ENCODE measurements at places on chromosomes 7 and 10.

DNA sequence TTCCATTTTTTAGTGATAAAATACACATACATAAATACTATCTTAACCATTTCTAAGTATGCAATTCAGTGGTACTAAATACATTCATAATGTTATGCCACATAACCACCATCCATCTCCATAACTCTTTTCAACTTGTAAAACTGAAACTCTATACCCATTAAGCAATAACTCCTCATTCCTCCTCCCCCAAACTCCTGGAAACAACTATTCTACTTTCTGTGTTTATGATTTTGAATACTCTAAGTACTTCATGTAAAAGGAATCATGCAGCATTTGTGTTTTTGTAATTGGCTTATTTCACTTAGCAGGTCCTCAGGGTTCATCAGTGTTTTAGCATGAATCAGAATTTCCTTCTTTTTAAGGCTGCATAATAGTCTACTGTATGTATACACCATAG, 131.8 kb downstream of the TES start:
- no peak for DNase-seq

- no peak for DNase-seq
Measured at GRCh38 chr7:140330128-140330527, 68.2 kb downstream of the SLC37A3 start.

GRCh38 chr10:35140727-35141126, 14.1 kb downstream of the CREM start:
- DNase-seq = no peak

DNA sequence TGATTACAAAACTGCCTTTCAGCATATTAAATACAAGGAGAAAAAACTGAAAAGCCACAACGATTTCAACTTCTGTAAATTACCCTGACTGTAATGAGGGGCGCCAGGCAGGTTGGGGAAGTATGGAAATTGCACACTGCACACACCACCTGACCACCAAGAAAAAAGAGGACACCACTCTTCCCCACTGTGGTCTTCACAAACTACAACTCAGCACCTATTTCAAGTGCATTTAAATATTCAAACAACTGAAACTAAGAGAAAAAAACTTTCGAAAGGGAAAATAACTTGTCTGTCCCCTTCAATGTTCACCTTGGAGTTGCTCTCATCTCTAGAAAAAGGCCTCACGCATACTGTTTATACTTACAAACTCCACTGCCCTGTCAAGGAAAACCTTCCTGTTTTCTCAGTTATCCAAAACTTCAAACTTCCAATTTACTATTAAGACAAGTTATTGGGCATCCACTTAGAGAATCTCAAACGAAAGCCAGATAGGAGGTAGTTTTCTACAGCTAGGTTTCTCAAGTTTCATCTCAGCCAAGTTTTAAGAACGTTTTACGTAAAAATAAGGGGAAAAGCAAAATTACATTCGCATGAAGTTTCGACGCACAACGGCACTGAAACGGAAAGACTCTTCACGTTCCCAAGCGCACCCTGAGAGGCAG, 1.4 kb downstream of the LARP4B start:
- no peak for DNase-seq

DNA sequence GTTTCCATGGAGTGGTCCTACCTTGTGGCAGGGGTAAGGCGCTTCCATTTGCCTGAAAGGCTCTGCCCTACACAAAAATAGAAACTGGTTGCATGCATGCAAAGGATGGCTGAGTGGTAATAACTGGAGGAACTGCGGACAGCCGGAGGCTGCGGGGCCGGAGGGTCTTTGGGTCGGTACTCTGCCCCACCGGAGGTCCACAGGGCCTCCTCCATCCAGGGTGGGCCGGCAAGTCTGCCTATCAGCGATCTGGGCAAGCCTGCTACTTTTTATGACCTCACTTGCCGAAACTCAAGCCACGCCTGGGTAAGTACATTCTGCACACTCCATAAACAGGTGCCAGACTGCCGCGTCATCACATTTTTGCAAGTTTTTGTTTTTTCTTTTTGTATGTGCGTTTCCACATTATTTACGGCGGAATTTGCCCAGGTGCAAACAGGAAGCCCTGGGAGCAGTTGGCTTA, 30.0 kb downstream of the TACC2 start:
- no peak for DNase-seq

DNA sequence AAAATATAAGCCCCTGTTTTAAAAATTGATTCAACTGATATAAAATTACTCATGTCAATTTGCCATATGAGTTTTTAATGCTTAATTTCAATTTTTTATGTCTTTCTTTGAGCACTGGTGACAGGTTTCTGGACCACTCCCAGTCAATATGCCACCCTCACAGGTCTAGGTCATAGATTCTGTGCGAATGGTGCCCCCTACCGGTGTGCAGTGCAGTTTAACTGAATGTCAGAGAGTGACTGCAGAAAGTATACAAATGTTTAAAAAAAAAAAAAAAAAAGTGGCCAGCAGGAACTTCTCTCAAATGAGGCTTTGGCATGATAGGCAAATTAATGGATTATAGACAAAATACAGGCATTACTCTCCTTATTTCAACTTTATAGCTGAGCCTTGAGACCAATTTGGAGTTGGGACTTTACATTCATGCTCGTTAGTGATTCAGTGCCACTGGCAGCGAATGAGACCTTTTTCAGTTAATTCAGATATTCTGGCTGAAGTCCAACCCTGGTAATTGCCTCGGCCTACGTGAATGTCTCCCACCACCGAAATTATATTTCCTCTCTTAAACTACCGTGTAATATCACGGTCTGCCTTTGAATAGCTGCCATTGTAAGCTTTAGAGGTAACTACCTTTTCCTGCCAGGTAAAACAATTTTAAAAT, 427.6 kb downstream of the PHTF2 start:
- peak; percentile 81 for DNase-seq

- no peak for DNase-seq
Measured at GRCh38 chr10:112092519-112092918, 91.0 kb downstream of the GPAM start.

DNA sequence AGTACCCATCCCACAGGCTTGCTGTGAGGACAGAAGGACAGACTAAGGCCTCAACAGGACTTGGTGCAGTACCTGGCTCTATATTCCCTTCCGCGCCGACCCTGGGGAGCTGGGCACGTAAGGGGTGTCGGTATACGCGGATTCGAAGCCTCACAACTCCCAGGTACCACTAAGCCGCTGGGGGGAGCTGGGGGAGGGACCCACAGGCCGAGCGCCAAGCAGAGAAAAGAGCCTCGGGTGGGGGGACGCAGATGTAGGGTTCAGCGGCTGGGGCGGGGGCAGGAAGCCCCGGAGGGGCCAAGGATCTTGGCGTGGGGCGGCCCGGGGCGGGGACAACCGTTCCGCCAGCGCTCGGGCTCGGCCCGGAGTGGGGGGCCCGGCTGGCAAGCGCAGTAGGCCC, 126.4 kb upstream of the ZNF746 start:
- no peak for DNase-seq

DNA sequence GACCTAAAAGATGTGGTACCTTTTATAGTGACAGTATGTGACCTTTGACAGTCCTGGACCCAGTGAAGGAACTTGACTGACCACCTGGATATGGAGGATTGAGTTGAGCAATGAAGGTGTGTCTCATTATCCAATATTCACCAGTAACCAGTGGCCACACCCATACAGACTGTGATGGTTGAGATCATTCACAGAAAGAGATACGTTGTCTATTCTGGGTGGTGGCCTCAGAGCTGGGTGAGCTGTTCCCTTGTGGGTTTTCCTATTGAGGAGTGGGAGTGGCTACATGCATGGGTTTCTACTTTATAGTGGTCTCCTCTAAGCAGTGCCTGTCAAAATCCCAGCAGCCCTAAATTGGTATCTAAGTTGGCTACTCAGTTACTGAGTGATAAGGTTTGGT, 507.4 kb downstream of the SORCS3 start:
- no peak for DNase-seq

DNA sequence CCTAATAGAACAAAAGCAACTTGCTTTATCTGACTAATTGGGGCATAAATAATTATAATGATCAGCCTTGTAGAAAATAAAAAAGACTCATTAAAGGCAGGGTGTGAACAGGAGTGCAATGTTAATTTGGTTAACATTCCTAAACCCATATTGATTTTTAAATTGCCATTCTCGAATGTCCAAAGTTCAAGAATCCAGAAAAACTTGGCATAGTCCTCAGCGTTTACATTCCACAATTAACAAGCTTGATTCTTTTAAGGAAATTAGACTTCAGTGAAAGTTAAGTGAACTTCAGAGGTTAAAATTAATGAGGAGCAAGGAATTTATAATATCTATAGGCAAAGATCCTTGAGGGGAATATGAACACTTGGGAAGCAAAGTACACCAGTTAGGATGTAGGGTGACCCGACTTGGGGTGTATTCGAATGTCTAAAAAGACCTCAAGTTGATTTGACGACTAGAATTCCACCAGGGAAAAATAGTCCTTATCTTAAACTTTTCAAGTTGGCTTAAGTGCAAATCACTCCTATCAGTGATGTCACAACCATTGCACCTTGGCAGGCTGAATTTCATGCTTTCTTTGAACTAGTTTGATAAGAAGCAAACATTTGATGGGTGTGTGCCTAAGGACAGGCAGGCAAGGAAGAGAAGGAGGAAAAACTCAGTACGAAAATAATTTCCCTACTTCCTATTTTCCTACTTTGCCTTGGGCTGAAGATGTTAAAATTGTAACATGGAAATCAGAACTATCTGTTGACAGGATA, 830.4 kb upstream of the COBL start:
- DNase-seq = no peak

DNA sequence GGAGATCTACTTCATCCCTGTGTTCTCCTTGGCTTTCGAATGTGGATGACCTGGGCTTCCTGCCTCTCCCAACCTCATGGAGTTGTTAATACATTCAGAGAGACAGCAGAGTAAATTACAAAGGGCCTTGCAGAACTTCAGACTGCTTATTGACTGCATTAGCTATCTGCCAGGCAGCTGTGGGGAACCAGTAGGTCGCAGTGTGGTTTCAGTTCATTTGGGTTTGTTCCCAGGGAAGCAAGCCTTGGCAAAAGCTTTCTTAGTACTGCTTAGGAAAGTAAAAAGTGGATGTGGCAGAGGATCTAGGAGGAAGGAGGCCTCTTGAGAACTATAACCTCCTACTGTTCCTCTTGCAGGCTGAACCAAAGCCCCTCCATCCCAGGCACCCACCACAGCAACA, 9.2 kb downstream of the NPFFR1 start:
- no peak for DNase-seq

DNA sequence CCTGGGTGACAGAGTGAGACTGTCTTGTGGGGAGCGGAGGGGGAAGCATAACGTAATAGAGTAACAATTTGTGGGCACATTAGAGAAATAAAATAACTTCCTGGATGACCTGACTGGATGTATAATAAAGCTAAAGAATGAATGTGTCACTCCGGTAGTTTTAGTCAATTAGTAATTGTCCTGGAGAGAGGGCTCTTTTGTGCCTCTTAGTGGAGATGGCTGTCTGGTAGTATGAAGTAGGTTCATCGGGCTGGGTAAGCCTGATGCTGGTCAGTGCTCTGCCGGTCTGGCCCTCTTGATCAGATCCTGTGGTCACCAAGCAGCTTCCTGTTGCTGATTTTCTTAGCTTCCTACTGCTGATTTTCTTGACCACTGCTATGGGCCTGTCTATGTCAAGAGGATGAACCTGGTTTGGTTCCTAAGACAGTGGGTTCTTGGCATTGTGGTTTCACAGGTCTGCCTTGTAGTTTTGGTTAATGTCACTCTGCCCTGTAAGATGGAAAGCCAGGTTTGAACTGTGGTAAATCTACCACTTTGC, 34.1 kb downstream of the ZRANB1 start:
- no peak for DNase-seq

DNA sequence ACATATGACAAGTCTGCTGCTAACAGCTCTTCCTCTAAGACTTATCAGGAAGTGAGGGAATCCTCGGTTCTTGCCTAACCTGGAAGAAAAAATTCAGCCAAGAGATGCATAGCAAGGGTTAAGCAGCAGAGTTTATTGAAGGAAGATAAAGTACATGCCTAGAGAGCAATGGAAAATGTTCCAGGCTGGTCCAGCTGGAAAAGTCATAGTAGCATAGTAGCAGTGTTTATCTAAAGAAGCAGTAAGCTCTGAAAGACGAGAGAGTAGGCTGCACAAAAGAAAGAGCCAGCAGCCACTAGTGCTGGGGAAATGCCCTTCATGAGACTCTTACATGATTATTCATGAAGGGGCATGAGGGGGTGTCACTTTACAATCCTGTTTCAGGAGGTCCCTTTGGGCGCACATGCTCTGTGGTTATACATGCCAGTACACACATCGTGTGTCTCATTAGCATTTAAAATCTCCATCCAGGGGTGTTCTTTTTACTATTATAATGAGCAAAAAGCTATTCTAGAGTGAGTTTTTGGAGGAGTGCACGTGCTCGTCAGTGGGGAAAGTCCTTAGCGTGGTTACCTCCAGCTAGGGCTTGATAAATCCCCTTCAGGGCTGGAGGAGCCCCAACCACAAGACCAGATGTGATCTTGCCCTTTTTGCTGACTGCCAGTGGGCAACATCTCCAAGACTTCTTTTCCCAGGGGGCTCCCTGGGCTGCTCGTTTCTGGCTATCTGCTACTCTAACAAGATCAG, 716.1 kb downstream of the PARD3 start:
- no peak for DNase-seq

- peak; percentile 58 for DNase-seq
Measured at GRCh38 chr10:93495654-93496321, 624 bp upstream of the CEP55 start.

DNA sequence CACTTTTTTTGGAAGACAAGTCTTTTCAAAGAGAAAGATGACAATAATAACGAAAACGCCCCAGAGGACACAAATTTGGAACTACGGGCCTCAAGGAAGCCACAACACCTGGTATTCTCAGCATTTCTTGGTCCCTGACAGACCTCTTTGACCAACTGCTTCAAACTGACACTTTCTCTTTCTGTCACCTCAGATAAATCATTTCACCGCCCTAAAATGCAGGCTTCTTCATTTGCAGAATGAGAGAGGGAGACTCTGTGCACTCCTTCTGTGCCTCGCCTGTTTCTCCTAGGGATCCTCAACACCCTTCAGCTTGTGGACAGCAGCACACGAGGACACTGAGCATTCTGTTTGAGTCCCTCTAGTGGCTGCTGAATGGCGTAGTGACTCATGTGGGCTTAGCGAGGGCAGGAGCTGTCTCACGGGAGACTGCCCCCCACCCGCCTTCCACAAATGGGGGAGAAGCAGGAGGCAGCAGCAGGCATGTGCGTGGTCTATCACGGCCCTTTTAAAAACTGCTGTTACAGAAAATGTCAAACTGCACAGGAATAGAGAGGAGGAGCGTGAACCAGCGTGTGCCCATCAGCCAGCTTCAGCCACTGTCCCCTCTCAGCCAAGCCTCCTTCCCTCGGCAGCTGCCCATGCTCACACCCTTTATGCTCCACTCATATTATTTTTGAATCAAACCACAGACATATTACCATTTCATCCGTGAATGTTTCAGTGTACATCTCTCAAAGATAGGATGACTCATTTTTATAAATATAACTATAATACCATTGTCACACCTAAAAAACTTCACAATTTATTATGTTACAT, 41.4 kb downstream of the GSDME start:
- no peak for DNase-seq

Measured in NCI-H1092 treated with DMSO at 0.1 percent for 48 hours (cell line).